ENCODE measurements at places on chromosomes 3 and 15. TPM values are rescaled to one million over a fixed set of nuclear protein-coding genes. Genes with fewer than 3 reads are reported as not detected.

SERINC4 gene
- total RNA-seq, result not detected

CADPS gene
- not detected for total RNA-seq

PAK6 gene
- total RNA-seq, result 0.71 TPM

FBXL2 gene
- 7.4 TPM for total RNA-seq

ITIH1 gene
- total RNA-seq, result not detected

RETNLB gene
- not detected for total RNA-seq

TM6SF1 gene
- not detected for total RNA-seq

VEPH1 gene
- total RNA-seq, result 0.37 TPM

LHFPL4 gene
- total RNA-seq, result 0.41 TPM

SLC28A1 gene
- not detected for total RNA-seq

GRK7 gene
- total RNA-seq, result not detected

SIDT1 gene
- 0.63 TPM for total RNA-seq

ATP8B4 gene
- 0.79 TPM for total RNA-seq

CCDC13 gene
- 0.41 TPM for total RNA-seq

PFKFB4 gene
- total RNA-seq, result 12.3 TPM

SUSD5 gene
- total RNA-seq, result 4.0 TPM

CASR gene
- not detected for total RNA-seq

MOBP gene
- total RNA-seq, result 0.16 TPM

TICRR gene
- 10.9 TPM for total RNA-seq

SKOR1 gene
- total RNA-seq, result 0.05 TPM

ZNF609 gene
- 18.6 TPM for total RNA-seq

CCDC33 gene
- total RNA-seq, result 6.7 TPM

NISCH gene
- 15.2 TPM for total RNA-seq
